ENCODE measurements at places on chromosomes 7 and 10.

DNA sequence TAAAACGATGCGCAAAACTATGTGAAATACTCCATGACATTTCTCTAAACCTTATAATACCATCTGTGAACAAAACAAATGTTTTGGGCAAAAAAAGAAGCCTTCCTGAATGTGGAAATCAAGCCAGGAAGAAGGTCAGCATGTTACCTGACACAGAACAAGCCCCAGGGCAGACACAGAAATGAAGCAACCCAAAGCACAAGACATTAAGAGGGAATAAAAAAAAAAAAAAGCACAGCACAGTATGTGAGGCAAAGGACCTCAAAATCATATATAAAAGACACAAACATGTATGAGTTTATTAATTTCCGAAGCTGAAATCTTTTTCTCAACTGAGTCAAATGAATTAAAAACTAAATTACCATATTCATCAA is 161.8 kb downstream of the SKIDA1 start:
- no peak for DNase-seq

DNA sequence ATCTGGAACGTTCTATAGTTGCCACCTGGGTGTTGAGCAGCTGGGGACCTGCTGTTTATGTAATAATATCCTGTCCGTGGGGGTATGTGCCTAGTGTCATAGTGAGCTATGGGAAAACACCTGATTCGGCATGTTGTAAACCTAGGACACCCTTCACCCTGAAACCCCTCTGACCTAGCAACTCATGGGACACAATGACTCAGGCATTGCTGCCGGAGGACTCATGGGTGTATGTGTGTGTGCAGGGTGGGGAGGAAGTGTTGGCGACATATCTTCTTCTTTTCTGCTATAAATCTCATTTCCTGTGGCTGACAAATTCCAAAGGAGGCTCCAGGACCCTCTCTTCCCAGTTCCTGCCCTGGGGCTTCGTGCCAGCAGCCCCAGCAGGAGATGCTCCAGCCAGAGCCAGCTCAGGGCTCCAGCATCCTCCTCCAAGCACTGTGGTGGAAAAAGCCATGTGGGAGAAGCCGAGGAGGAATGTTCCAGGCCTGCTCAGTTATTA is 77.0 kb upstream of the PODXL start:
- no peak for DNase-seq

- no peak for DNase-seq
Measured at GRCh38 chr10:16996530-16996964, 133.1 kb downstream of the CUBN start.

DNA sequence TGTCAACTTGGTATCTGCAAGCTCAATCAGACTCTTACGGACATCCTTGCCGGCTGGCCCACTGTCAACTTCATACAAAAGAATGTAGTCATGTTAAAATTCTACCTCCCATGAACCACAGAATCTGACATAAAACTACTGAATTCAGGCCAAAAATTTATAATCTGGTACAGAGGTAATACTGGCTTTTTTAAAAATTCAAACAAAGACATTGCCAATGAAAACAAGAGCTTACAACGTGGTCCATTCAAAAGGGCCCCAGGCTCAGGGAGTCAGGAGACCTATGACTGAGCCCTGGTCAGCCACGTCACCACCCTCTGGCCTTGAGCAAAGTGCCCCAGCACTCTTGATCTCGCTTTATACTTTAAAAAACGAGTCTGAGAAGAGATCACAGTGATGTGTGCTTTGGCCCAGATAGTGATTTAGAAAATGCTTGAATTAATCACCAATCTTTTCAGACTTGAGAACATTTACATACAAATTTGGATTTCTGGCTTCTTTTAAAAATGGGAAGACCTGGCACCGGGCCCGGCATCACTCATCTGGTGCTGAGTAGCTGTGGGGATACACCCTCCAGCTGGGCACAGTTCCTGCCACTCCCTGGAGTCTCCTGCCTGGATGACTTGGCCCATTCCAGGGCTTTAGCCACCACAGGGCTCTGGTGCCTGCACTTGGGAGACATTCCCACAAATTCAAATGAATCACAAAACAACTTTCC is 94.1 kb downstream of the PIP4K2A start:
- no peak for DNase-seq

DNA sequence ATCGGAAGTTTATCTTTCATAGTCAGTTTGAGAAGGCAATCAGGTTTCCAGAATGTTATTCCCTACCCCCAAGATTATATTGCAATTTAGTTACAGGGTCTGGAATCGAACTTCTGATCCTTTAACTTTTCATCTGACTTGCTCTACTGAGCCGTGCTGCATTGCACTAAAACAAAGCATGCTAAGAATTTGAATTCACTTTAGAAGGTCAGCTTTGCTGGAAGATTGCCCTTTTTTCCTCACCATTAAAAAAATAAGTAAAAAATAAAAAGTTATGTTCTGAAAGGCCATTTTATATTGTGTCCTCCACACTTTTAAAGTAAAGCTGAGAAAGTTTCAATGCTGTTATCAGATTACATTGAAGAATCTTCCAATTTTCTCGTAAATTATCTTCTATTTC is 388.8 kb upstream of the PHF14 start:
- DNase-seq: no peak

DNA sequence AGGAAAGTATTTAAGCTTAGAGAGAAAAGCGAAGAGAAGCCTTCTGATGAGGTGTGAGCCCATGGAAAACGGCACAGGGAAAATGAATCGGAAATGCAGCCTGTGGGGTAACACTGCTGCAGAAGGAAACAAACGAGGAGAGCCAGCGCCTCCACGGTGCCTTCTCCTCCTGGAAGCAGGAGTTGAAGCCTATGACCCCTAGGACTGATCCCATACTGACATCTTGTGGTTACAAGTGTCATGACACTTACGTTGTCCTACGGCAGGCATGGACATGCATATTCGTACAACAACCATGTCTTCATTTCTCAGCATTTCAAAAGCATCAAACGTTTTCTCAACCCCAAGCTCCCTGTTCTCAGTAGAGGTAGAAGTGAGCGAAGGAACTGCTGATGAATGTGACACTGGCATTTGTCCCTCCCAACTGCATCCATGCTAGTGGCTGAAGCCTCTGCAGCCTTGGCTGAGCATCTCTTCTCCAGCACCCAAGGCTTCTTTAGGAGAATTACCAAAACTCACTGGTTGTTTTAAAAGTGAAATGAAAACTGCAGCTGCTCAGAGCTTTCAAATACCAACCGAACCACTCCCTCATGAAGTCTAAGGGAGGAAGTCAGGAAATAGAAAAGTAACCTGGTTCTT is 160.2 kb downstream of the JAZF1 start:
- DNase-seq: peak; percentile 53

DNA sequence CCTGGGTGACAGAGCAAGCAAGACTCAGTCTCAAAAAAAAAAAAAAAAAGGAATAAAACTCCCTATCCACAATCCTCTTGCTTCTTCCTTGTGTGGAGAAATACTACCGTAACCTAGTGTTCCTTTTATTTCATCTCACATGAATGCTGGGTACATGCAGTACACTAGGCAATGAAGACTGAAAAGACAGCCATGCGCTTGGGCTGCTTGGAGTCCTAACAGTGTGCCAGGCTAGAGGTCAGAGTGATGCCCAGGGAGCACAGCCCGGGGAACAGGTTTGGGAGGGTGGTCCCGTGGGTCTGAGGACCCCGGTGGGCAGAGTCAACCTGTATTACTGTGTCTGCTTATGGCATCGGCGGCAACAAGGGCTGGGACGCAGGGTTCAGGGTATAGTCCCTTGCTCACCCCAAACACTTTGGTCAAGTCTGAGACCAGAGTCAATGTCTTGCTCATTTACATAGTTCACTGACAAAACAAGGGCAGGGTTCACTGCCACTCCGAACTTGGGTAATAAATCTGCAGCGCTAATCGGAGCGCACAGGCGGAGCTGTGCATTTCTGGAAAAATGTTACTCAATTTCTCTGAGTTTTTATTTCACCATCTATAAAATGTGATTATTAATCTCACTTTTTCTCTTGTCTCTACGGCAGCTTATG is 118.0 kb downstream of the CLEC2L start:
- no peak for DNase-seq

GRCh38 chr10:74586088-74586585 is 240.3 kb upstream of the KAT6B start:
- peak; percentile 49 for DNase-seq

GRCh38 chr7:99594948-99595745 is 2.9 kb upstream of the TMEM225B start:
- DNase-seq: no peak

GRCh38 chr10:35040760-35041501 is 49.2 kb downstream of the CUL2 start:
- no peak for DNase-seq

- no peak for DNase-seq
Measured at GRCh38 chr7:134086998-134087735, 40.0 kb upstream of the LRGUK start.

GRCh38 chr7:102832674-102833073 is 80.1 kb upstream of the LRRC17 start:
- no peak for DNase-seq

DNA sequence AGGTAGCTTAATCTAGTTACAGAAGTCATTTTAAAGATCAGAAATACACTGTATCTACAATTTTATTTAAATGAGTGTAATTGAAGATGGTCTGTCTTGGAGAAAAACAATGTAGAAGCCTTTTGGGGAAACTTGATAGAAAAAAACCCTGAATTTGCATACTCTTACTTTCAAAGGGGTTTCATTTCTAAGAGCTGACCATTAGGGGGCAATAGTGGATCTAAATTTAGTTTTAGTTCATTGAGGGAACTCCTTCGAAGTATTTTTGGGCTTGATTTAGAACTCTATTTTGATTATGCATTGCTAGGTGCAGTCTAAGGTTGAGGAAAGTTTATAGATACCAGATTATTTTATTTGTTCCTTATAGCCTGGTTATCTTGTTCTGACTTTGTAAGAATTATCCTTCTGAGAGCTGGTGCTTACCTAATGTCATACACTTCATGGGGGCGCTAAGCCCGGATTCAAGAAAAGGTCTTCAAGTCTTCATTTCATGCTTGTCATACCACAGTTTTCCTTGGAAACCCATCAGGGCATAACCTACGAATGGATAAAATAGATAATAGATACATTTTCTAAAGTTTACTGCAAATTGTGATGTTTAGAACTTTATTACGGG is 69.1 kb upstream of the MXI1 start:
- no peak for DNase-seq

DNA sequence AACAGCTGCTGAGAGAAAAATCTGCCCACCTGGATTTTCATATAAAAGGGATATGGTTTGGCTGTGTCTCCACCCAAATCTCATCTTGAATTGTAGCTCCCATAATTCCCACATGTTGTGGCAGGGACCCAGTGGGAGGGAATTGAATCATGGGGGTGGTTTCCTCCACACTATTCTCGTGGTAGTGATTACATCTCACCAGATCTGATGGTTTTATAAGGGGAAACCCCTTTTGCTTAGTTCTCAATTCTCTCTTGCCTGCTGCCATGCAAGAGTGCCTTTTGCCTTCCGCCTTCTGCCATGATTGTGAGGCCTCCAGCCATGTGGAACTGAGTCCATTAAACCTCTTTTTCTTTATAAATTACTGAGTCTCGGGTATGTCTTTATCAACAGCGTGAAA is 20.8 kb upstream of the MKI67 start:
- peak; percentile 45 for DNase-seq

DNA sequence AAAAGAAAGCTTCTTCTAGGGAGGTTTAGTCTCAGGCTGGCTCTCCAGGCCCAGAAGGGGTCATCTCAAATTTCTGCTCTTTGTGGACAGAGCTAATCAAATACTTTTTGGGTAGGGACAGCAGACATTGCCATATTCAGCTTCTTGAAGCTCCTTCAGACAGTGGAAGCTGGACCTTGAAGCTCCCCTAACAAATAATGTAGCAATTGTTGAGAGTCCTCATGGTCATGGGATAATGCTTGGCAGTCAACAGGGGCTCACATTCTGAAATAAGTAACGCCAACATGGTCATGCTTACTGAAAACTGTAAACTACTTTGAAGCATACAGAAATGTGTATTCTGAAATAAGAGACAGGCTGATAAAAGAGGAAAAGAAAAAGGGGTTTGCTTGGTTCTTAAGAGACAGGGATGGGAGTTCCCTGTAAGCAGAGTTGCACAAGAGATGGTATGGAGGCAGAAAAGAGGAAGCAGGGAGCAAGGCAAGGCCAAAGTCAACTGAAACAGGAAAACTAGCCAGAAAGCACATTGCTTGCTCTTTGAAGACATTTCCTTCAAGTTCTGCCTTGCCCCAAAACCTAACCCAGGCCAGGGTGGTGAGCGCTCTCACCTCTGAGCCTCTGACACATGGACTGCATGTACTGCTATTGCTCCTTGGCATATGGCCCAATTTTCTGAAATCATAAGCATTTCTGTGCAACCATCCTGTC is 53.1 kb upstream of the KMT2E start:
- DNase-seq: no peak

DNA sequence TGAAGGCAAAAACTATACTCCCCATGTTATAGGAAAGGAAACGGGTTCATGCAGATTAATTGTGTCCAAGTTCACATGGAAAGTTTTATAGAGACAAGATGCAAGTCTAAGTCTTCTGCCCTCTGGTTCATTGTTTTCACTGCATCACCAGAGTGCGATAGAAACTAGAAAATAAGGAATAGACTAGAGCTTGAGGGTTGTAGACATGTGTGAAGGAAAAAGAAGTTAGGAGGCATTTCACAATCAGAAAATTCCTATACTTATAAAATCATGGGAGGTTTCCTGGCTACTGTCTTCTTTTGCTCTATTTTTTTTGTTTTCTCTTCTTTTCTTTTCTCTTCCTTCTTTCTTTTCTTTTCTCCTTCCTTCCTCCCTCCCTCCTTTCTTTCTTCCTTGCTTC is 329.8 kb downstream of the PLXDC2 start:
- DNase-seq: no peak

DNA sequence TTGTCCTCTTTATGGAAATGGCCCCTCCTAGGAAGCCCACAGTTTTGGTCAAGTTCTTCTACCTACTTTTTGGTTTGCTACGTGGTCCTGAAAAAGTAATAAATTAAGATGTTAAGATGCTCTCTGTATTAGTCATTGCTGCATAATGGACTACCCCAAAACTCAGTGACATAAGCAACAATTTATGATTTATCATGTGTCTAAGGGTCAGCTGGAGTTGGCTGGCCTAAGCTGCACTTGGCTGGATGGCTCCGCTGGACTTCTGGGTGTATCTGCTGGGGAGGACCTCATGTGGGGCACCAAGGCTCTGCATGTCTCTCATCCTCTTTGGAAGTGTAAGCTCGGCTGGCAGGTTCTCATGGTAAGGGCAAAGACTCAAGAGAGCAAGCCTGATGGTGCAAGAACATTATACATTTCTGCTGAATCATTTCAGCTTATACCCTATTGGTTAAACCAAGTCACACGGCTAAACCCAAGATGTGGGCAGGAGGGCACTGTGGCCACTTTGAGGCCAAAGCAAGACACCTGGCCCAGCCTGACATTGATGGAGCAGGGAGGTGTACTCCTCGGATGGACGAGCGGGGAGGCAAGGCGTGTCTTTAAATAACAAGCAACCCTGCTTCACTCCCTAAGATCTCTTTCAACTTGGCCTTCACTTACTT is 47.7 kb downstream of the TBXAS1 start:
- no peak for DNase-seq

All from activated T-cell treated with anti-CD3 and anti-CD28 coated beads, Interleukin-2, amount 50 U/mL, for 48 hours (primary cell).